ENCODE measurements at places on chromosomes 6 and 20. TPM values are rescaled to one million over a fixed set of nuclear protein-coding genes. Genes with fewer than 3 reads are reported as not detected.

DNA sequence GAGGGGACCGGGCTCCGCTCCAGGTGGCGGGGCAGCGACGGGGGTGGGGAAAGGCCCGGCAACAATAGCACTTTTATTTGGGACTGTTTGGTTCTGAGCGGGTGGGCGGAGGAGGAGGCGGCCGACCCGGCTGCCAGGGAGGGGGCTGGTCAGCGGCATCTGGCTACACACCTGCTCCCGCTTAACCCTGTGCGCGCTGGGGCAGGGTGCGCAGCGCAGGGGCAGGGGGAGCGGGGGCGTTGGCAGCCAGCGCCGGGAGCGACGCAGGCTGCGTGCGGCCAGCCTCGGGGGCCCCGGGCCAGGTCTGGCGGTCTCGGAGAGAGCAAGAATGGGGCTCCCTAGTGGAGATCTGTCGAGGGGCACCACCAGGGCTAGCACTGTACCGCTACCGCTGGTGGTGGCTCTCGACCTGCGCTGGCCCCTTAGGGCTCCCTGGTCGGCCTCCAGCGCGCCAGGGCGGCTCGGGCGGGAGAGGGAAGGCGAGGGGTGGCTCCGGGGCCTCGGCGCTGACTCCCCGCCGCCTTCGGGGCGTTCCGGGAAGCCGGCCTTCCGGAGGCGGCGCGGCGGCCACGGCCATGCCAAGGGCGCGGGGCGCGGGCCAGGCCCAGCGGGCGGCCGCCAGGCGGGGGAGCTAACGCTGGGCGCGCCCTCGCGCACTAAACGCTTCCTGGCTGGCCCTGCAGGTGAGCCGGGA is 92.4 kb downstream of the NCR2 start:
- peak overlapping the region; percentile 63 for H3K27ac ChIP-seq
- peak; percentile 79 for DNase-seq
- H3K27me3 ChIP-seq = no peaks in the 10 kb centered on the region
- H3K4me3 ChIP-seq = peak overlapping the region; percentile 38
- H3K36me3 ChIP-seq = no peaks in the 10 kb centered on the region
- H3K4me1 ChIP-seq = peaks cover 5% of the 10 kb centered on the region

GRCh38 chr6:167409079-167409478 is 84.2 kb downstream of the TTLL2 start:
- H3K4me3 ChIP-seq = no peak overlapping the region
- H3K36me3 ChIP-seq = no peaks in the 10 kb centered on the region
- DNase-seq = no peak
- H3K27me3 ChIP-seq = no peaks in the 10 kb centered on the region
- H3K4me1 ChIP-seq = no peaks in the 10 kb centered on the region

GRCh38 chr20:5786930-5787795 is 37.0 kb downstream of the SHLD1 start:
- DNase-seq = no peak
- H3K4me1 ChIP-seq = peaks cover 9% of the 10 kb centered on the region
- no peak overlapping the region for H3K27ac ChIP-seq
- no peak overlapping the region for H3K4me3 ChIP-seq
- no peaks in the 10 kb centered on the region for H3K36me3 ChIP-seq

- H3K4me3 ChIP-seq = peak within 1 kb of the TSS; percentile 59
- peak; percentile 70 for DNase-seq
- H3K4me1 ChIP-seq = peaks cover 55% of the 10 kb centered on the region
- no peaks in the 10 kb centered on the region for H3K36me3 ChIP-seq
- H3K27me3 ChIP-seq = no peaks in the 10 kb centered on the region
Measured at GRCh38 chr6:32192608-32193039, at the start of gene GPSM3. TSS of gene GPSM3 (minus strand) at chr6:32192643. CDS start at chr6:32192513, 130 bp downstream.

GRCh38 chr20:38579921-38580320 is 1.1 kb upstream of the ADIG start:
- H3K27ac ChIP-seq = no peak overlapping the region
- no peaks in the 10 kb centered on the region for H3K4me1 ChIP-seq
- H3K36me3 ChIP-seq = no peaks in the 10 kb centered on the region
- no peaks in the 10 kb centered on the region for H3K27me3 ChIP-seq
- no peak for DNase-seq

GRCh38 chr6:431504-431903 is 40.0 kb downstream of the IRF4 start:
- no peaks in the 10 kb centered on the region for H3K36me3 ChIP-seq
- H3K4me1 ChIP-seq = no peaks in the 10 kb centered on the region

- no peak for DNase-seq
- no peaks in the 10 kb centered on the region for H3K27me3 ChIP-seq
- no peaks in the 10 kb centered on the region for H3K36me3 ChIP-seq
- peak overlapping the region; percentile 34 for H3K4me3 ChIP-seq
- H3K27ac ChIP-seq = no peak overlapping the region
Measured at GRCh38 chr6:166168616-166169548, 1.2 kb upstream of the TBXT start.

DNA sequence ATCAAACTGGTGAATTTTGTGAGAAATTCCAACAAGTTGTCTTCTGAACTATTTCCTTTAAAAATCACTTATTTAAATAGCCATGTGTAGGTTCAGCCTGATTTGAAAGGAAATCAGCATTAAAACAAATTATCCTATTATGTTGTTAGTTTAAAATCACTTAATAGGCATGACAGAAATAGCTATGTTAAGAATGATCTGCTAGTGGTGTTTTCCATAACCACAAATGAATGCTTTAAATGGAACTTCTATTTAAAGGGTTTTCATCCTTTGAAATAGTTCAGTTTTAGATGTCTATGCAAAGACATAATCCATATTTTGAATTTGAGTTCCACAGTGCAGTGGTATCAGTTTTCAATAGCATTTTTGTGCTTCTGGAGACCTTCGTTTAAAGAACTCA is 120.1 kb downstream of the PLEKHG1 start:
- H3K36me3 ChIP-seq = no peaks in the 10 kb centered on the region
- H3K4me3 ChIP-seq = no peak overlapping the region
- no peaks in the 10 kb centered on the region for H3K4me1 ChIP-seq
- DNase-seq = no peak
- H3K27ac ChIP-seq = no peak overlapping the region
- H3K27me3 ChIP-seq = no peaks in the 10 kb centered on the region

GRCh38 chr20:2280082-2280481 is 15.7 kb upstream of the TGM3 start:
- no peaks in the 10 kb centered on the region for H3K27me3 ChIP-seq
- H3K27ac ChIP-seq = no peak overlapping the region
- H3K36me3 ChIP-seq = no peaks in the 10 kb centered on the region
- no peaks in the 10 kb centered on the region for H3K4me1 ChIP-seq

GRCh38 chr6:112100561-112100960 is 13.2 kb downstream of the FAM229B start:
- no peaks in the 10 kb centered on the region for H3K4me1 ChIP-seq
- DNase-seq = no peak
- no peaks in the 10 kb centered on the region for H3K36me3 ChIP-seq
- H3K27me3 ChIP-seq = no peaks in the 10 kb centered on the region

DNA sequence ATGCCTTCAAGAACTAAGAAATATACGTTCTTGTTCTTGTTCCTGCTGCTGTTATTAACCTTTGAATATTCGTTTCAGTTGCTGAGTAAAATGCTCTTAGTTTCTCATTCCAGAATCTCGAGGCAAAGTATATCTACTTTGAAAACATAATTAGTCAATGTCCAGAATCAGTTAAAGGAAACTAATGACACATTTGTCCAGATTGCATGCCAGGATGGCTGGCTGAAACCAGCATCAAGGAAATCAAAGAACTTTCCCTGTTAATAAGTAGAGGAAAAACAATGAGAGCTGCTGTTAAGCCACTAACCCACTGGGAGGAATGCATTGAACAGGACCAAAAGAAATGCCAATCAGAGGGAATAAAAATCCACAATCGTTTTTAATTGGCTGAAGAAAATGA is 196.9 kb downstream of the ALDH8A1 start:
- H3K4me3 ChIP-seq = no peak overlapping the region
- no peaks in the 10 kb centered on the region for H3K36me3 ChIP-seq
- H3K27me3 ChIP-seq = no peaks in the 10 kb centered on the region
- H3K4me1 ChIP-seq = no peaks in the 10 kb centered on the region

GRCh38 chr20:42435230-42435629 is 754.5 kb downstream of the PTPRT start:
- H3K4me1 ChIP-seq = no peaks in the 10 kb centered on the region
- H3K36me3 ChIP-seq = no peaks in the 10 kb centered on the region
- H3K4me3 ChIP-seq = no peak overlapping the region
- H3K27me3 ChIP-seq = no peaks in the 10 kb centered on the region
- no peak for DNase-seq
- H3K27ac ChIP-seq = no peak overlapping the region

GRCh38 chr6:156727715-156728385 is 49.3 kb upstream of the ARID1B start:
- no peaks in the 10 kb centered on the region for H3K4me1 ChIP-seq
- DNase-seq = no peak
- no peak overlapping the region for H3K4me3 ChIP-seq
- H3K27me3 ChIP-seq = no peaks in the 10 kb centered on the region
- H3K36me3 ChIP-seq = no peaks in the 10 kb centered on the region
- H3K27ac ChIP-seq = no peak overlapping the region

- H3K4me1 ChIP-seq = peaks cover 21% of the 10 kb centered on the region
- peak overlapping the region; percentile 66 for H3K4me3 ChIP-seq
- no peaks in the 10 kb centered on the region for H3K27me3 ChIP-seq
- no peak for DNase-seq
Measured at GRCh38 chr6:128519931-128520435, 416 bp downstream of the PTPRK start.

DNA sequence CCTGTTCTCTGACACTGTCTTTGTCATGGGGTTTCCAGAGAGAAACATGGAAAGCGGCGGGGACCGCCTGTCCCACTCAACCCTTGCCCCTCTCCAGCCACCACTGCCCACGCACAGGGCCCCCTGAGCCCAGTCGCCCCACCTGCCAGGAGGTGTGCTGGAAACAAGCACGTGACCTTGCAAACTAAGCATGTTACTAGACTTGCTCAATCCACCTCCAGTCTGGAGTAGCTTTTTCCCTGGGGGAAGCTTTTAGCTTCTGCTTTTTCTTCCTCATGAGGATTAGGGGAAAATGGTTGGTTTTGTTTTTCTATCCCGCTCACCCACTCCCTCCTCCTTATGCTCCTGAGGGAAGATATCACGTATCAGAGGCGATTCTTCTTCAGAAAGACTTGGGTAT is 105.7 kb downstream of the PLEKHG1 start:
- DNase-seq = no peak
- no peaks in the 10 kb centered on the region for H3K4me1 ChIP-seq
- H3K27me3 ChIP-seq = no peaks in the 10 kb centered on the region
- no peak overlapping the region for H3K4me3 ChIP-seq
- H3K27ac ChIP-seq = no peak overlapping the region

- no peaks in the 10 kb centered on the region for H3K27me3 ChIP-seq
- H3K4me1 ChIP-seq = no peaks in the 10 kb centered on the region
- DNase-seq = no peak
- no peak overlapping the region for H3K27ac ChIP-seq
Measured at GRCh38 chr6:56949925-56950495, 4.9 kb upstream of the BEND6 start.

DNA sequence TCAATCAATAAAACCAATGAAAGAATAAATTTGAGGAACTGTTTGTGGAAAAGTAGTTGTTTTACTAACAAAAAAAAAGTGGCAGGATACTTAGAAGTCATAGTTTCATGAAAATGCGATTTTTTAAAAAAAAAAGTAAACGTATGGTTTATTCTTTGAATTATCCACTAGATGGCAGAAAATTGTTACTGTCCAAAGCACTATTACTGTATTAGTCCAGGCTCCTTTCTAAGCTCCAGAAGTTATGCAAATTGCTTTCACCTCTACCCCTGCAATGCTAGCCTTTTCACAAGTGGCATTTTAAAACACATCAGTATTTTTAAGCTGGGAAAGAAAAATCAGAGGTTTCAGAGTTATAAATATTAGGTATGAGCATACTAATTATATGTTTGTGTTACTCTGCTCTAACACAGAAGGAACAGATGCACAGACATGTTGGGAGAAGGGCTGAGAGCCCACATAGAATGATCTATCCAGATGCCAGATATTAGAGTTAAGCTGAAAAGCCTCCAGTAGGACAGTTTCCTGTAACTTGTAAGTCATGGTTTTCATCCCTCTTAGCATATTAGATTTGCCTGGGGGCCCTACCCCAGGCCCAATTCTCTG is 63.9 kb downstream of the FHL5 start:
- no peaks in the 10 kb centered on the region for H3K4me1 ChIP-seq
- DNase-seq = no peak
- no peak overlapping the region for H3K4me3 ChIP-seq
- H3K27ac ChIP-seq = no peak overlapping the region
- H3K36me3 ChIP-seq = no peaks in the 10 kb centered on the region

- H3K27me3 ChIP-seq = no peaks in the 10 kb centered on the region
- no peak for DNase-seq
- H3K27ac ChIP-seq = no peak overlapping the region
- H3K36me3 ChIP-seq = no peaks in the 10 kb centered on the region
Measured at GRCh38 chr6:31122791-31123706, 2.8 kb upstream of the CDSN start.

GRCh38 chr20:61957961-61958715 is 107.5 kb downstream of the TAF4 start:
- DNase-seq = peak; percentile 4
- no peak overlapping the region for H3K27ac ChIP-seq
- H3K27me3 ChIP-seq = no peaks in the 10 kb centered on the region
- H3K4me3 ChIP-seq = no peak overlapping the region
- H3K4me1 ChIP-seq = no peaks in the 10 kb centered on the region

The MYH7B gene
- 0.40 TPM for total RNA-seq

The PI16 gene
- total RNA-seq = 1.5 TPM

The BICRAL gene
- total RNA-seq = 17.3 TPM

The FOXF2 gene
- total RNA-seq = 14.0 TPM

The CRISP2 gene
- not detected for total RNA-seq

The HUS1B gene
- 10.7 TPM for total RNA-seq

The SPTLC3 gene
- total RNA-seq = 19.0 TPM

The EZR gene
- total RNA-seq = 514 TPM

The KIAA1755 gene
- 3.2 TPM for total RNA-seq

The SNAI1 gene
- 1.7 TPM for total RNA-seq

The LAMA2 gene
- 47.5 TPM for total RNA-seq

All from Peyer's patch (tissue), 4 donors.